OCI-LY7 (cell line): ENCODE measurements at places on chromosomes 7 and 10. TPM values are rescaled to one million over a fixed set of nuclear protein-coding genes. Genes with fewer than 3 reads are reported as not detected.
A peak's percentile ranks its signal among the peaks of the same experiment; 100 is the strongest.

- DNase-seq = no peak
Measured at GRCh38 chr10:43254199-43254730, 12.6 kb downstream of the RASGEF1A start.

- peak; percentile 8 for DNase-seq
Measured at GRCh38 chr7:108875139-108875538, 305.5 kb downstream of the DNAJB9 start.

DNA sequence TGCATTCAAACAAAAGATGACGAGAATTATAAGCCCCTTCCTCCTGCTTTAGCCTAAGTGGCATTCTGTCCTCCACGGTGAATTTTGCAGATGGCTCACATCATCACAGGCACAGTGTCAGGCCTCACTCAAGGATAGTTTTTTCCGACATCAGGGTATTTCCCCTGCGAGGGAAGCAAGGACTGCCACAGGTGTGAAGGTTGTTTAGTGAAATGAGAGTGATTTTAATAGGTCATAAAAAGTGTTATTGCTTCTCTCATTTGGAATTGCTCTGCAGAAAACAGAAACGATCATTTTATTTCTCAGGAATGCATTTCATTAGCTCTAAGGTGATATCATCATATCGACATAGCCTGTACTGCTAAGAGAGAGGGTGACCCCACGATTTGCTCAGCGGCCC, 128.7 kb upstream of the LANCL2 start:
- no peak for DNase-seq

TAS2R4 gene
- 1.2 and 1.8 TPM in 2 replicates for total RNA-seq

GRCh38 chr10:110138197-110138812, 69.1 kb upstream of the MXI1 start:
- peak; percentile 80 for DNase-seq
